ENCODE measurements at places on chromosomes 3 and 15.
A peak's percentile ranks its signal among the peaks of the same experiment; 100 is the strongest.

- DNase-seq: no peak
These were observed 18.9 kb upstream of the LRRK1 start for GRCh38 chr15:100900136-100900794.

DNA sequence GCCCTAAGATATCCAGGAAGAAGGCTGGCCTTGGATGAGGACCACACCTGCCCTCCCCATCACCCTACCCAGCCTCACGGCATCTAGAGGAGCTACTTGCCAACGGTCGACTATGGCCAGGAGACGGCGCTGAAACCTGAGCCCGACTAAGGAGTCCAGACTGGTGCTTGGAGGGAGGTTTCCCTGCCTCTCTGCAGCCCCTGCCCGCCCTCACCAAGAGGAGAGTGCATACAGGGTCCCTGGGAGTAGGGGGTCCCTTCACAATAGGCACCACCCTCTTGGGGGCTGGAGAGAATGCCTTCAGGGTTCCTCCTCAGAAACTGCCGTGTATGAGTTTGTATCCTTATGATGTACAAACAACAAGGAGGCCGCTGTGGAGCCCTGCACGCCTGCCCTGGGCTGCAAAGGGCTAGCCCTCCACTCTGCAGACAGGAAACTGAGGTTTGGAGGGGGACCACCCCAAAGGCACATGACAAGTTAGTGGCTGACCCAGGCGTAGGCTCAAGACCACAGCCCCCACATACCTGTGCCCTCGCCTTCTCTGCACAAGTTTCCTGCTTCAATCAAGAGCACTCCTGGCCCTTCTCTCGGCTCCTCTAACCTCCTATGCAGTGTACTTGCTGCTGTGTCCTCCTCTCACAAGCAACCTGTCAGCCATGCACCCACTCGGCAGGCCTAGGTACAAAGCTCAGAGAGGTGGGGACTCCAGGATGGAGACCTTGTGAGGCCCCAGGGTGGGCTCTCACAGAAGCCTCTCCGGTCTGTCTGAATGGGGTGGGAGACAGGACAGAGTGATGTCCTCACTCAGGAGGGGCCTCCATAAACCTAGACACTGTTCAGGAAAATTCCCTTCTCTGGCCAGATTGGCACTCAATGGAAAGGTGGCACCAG is 7.4 kb downstream of the KLF15 start:
- DNase-seq: no peak

DNA sequence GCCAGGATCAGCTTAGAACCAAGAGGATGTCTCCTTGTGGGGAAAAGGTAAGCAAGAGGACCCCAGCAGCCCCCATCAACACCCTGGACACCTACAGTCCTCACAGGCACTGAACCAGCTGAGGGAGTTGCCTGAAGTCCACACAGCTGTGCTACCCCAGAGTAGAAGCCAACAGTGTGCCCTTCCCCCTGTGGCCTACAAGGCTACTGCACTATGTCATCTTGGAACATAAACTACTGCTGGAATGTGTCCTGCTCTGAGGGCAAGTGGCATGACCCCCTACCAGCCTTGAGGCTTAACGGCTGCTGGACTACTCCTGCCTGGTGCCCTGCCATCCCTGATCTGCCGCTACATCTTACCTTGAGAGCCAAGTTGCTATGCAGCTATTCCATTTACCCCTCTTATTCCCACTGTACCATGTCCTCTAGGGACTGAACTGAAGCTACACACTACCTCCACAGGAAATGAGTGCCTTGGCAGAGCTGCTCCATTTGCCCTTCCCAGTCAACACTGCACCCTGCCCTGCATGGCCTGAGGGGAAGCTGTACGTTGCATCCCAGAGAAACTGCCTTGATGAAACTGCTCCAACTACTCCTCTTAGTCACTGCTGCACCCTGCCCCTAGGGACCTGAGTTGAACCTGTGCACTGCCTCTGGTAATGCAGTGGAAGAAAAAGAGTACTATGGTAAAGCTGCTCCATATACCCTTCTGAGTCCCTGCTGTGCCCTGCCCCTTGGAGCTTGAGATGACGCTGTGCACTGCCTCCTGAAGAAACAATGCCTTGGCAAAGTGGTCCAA is 40.2 kb upstream of the ATP13A5 start:
- DNase-seq: no peak

- DNase-seq: peak; percentile 72
These were observed 131.2 kb downstream of the IGF1R start for GRCh38 chr15:98779463-98780071.

DNA sequence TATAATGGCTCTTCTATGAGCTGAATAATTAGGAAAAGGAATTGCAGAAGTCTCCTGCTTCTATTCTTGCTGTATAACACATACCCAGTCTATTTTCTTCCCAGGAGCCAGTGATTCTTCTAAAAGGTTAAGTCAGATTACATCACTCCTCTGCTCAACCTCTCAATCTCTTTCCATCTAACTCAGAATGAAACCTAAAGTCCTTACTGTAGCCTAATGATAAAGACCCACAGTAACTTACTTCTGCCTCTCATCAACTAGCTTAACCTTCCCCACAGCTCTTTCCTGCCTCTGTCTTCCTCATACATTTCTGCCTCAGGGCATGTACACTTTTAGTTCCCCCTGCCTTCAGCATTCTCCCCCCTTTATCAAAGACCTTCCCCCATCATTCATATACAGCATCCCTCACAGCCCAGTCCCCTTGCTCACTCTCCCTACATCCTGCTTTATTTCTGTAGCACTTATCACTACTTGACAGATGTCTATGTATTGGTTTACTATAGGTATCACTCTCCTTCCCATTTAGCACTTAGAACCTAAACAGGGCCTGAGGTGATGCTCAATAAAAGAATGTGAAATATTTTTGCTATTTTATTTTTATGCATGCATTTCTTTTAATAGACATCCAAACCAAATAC is 28.5 kb upstream of the CMTM6 start:
- DNase-seq: no peak

- no peak for DNase-seq
These were observed 135.3 kb downstream of the DIPK2A start for GRCh38 chr3:144106970-144107369.

DNA sequence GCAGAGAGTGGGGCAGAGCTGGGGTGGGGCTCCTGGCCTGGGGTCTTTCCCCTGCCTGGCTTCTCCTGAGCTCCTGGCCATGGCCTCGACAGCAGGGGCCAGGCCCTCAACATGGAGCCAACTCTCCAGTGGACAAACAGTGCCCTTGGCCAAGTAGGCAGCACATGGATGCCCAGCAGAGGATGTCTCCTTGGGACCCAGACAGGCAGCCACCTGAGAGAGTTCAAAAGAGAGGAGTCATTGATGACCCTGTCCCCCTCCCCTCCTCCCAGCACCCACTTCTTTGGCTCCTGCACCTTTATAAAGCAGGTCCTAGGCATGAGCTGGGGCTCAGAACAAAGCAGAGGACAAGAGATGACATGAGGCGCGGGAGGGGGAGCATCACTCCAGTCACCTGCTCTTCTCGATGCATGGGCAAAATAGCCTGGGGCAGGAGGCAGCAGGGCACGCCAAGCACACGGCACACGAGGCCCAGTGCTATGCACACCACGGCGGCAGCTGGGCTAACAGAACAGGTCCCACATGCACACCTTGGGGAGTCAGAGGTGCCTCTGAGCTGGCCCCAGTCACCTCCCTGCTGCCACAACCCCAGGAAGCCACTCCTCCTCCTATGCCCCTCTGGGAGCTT is 27.4 kb downstream of the SHISA5 start:
- DNase-seq: no peak

GRCh38 chr3:14145236-14145635 is 20.4 kb downstream of the TMEM43 start:
- DNase-seq: peak; percentile 67

DNA sequence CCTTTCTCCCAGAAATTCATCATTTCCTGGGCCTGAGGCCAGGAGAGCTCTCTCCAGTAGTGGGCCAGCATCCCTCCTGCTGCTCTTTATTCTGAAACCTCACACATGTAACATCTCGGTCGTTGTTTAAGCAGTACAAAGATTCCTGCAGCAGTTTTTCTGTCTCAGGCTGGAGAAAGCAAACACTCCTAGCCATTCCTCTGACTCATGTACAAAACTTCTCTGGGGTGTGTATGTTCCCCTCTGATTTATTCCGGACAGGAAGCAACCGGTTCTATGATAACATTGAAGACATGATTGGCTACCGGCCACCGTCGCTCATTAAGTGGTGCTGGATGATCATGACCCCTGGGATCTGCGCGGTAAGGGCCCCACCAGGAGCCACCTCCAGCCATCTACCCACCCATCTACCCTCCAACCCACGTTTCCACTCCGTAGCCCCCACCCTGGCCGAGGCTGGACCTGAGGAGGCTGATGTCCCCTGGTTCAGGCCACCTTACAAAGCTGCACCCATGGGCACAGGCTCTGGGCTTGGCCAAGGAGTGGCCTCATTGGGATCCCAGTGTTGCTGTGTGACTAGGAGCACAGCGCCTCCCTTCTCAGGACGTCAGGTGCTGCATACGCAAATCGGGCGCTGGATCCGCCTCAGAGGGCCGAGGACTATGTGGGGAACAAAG is 58.6 kb upstream of the SLC6A1 start:
- DNase-seq: peak; percentile 80

- DNase-seq: no peak
These were observed 7.8 kb downstream of the CAMK1 start for GRCh38 chr3:9761919-9762318.

- peak; percentile 96 for DNase-seq
These were observed 23.2 kb downstream of the SHC4 start for GRCh38 chr15:48940508-48940907.
